Right cardiac atrium (tissue), 5 donors: ENCODE measurements at places on chromosomes 16 and 17. TPM values are rescaled to one million over a fixed set of nuclear protein-coding genes. Genes with fewer than 3 reads are reported as not detected.

The PLEKHH3 gene
- polyA plus RNA-seq: 23.0 TPM

- DNase-seq: no peak
These were observed 15.6 kb upstream of the TEX2 start for GRCh38 chr17:64278614-64279013.

GRCh38 chr16:69762814-69763598 lies 874 bp downstream of the WWP2 start:
- DNase-seq: no peak

DNA sequence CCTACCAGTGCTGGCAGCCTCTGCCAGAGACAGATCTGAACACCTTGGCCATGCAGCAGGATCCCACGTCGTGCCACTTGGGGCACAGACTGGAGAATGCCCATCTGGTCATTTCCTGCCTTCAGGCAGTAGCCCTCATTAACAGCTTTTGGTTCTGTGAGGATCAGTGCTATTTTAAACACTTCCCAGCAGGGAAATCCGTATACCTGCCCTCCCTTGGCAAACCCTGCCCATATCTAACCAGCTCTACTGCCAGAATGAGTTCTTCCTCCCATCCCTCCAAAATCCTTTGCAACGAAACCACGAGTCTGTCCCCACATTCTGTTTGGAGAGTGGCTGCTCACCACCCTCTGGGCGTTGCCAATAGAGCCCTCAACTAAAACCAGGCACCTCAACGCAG lies 245.7 kb downstream of the ENGASE start:
- no peak for DNase-seq

DNA sequence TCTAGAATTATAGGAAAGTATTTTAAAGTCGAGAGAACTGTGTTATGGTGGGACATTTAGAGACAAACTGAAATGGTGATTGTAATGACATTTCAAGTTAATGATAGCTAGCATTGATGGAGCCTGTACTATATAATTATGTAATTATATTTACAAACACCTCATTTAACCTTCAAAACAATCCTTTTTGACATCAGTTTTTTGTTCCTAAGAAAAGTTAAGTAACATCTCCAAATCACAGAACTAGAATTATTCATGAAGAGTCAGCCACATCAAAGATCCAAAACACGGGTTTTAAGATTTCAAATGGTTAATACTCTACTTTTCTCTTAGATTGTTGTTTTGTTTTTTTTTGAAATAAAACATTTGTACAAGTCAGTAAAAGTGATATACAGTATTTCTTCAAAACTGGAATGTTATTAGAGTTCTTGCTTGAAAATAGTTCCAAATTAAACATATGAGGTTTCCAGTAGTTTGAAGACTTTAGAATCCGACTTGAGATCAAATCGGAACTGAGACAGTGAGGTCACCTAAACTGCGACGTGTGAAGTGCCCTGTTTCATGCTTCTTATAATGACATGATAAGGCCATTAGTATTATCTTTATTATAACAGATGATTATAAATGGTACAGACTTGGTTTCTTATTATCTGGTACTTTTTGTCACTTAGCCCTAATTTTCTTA lies 264.9 kb upstream of the TBX2 start:
- no peak for DNase-seq
